ENCODE measurements at places on chromosomes 5 and 9.

GRCh38 chr5:68468322-68468721, 252.8 kb downstream of the PIK3R1 start:
- no peak for DNase-seq

DNA sequence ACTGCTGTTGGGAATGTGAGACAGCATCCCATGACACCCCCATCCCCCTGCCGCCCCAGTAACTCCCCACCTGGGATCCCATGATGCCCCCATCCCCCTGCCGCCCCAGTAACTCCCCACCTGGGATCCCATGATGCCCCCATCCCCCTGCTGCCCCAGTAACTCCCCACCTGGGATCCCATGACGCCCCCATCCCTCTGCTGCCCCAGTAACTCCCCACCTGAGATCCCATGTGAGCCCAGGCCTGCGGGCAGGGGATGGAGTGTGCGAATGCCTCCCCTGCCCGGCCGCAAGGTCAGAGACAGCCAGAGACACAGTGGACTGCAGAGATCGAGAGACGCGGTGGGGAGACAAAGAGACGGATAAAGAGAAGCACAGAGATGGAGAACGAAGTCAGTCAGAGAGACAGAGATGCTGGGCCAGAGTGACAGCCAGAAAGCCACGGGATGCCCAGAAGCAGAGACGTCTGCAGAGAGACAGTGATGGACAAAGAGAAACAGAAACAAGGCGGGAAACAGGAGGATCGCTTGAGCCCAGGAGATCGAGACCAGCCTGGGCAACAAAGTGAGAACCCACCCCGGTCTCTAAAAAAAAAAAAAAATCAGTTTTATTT, 992 bp downstream of the SH2D3C start:
- no peak for DNase-seq

DNA sequence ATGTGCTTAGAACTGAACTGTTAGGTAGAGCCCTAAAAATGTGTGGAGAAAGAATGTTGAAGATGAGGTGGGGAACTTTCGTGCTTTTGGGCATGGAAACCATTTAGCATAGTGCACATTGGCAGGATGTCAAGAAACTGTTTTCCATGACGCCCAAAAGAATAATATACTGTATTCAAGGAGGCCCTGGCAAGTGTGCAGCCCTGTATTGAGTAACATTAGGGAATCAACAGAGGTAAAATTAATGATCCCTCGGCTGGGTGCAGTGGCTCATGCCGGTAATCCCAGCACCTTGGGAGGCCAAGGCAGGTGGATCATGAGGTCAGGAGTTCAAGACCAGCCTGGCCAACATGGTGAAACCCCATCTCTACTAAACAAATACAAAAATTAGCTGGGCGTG, 20.9 kb upstream of the PLIN2 start:
- no peak for DNase-seq

- no peak for DNase-seq
Observed at GRCh38 chr9:98815391-98815951, 8.0 kb downstream of the GALNT12 start.

- no peak for DNase-seq
Observed at GRCh38 chr5:16921211-16921610, 14.9 kb downstream of the MYO10 start.

DNA sequence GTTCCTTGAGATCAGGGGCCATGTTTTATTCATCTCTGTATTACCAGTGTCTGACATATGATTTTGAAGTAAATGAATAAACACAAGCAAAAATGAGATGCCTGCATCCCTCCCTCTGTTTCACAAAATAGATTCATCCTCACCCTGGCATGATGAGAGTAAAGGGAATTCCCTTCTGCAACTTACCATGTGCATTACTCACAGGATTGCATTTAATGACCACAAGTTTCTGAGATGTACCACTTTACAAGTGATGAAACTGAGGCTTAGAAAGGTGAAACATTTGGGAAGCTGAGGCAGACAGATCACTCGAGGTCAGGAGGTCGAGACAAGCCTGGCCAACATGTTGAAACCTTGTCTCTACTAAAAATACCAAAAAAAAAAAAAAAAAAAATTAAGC, 74.2 kb upstream of the TNFSF8 start:
- DNase-seq: no peak

DNA sequence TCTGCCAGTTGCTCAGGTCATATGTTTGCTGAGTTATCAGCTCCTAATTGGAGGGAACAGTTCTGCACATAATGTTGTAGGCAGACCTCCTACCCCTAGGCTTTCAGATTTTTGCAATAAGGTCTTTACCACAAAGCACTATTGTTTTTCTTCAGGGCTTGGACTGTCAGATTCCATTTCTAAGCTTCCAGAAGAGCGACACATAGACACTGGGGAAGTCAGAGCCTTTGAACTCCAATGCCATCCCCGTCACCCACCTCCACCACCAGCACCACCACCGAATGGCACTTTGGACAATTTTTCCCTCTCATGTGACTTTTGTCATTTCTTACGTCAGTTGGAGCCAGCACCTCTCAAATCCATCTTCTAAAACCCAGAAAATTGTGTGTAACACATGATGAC, 28.3 kb upstream of the SPRY4 start:
- no peak for DNase-seq

DNA sequence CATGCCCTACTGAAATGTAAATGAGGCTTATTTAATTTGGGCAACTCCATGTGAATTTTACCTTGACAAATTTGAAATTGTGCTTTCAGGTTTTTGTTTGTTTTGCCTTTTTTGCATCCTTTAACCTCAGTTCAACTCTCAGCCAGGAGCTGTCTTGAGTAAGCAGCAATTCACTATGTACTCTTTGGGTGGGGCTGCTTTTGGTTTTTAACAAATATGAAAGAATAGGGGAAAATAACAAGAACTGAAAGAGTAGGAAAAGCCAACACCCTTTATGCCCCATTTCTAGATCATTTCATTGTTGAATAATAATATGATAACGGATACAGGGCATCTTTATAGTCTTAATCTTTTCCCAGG, 192.0 kb downstream of the ARHGAP26 start:
- DNase-seq: no peak

GRCh38 chr5:72830362-72830761, 13.9 kb downstream of the TNPO1 start:
- DNase-seq: no peak

DNA sequence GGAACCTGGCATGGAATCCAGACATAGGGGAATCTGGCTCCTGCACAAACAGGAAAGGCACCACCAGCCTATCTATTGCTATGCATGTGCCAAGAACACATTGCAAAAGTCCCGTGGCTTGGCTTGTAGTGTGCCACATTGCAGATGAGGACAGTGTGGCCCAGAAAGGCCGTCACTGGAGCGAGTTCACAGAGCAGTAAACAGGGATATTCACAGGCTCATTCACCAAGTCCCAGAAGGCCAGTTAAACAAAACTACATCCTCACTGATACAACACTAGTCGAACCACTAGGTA, 39.6 kb upstream of the TRIM32 start:
- DNase-seq: no peak

- peak; percentile 91 for DNase-seq
Observed at GRCh38 chr9:113590991-113591898, 127.7 kb downstream of the RGS3 start.

- no peak for DNase-seq
Observed at GRCh38 chr9:84966876-84967830, 297.6 kb downstream of the NTRK2 start.

- no peak for DNase-seq
Observed at GRCh38 chr5:124995421-124995820, 249.0 kb upstream of the ZNF608 start.
